Upper lobe of left lung (tissue), 6 donors: ENCODE measurements at places on chromosomes 11 and 22. TPM values are rescaled to one million over a fixed set of nuclear protein-coding genes. Genes with fewer than 3 reads are reported as not detected.
A peak's percentile ranks its signal among the peaks of the same experiment; 100 is the strongest.

Gene KCNJ1
- total RNA-seq = not detected

Gene TRPC6
- total RNA-seq = 27.6 TPM

Gene MUC5AC
- total RNA-seq = 0.03 TPM

- peak; percentile 33 for DNase-seq
Measured at GRCh38 chr22:46076651-46077339, 73.5 kb upstream of the PPARA start.

GRCh38 chr22:26918226-26918625 lies 260.8 kb downstream of the MIAT start:
- DNase-seq = no peak

DNA sequence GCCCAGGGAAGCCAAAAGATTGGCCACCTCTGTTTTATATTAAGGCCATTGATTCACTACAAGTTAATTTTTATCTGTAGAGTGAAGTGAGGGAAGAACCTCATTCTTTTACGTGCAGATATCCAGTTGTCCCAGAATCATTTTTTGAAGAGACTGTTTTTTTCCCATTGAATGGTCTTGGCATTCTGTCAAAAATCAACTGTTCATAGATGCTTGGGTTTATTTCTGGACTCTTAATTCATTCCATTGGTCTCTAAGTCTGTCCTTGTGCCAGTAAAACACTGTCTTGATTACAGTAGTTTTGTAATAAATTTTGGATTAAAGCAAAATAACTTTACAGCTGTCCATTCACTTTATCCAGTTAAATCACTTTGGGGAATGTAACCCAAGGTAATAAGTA lies 26.8 kb downstream of the WBP2NL start:
- no peak for DNase-seq
